Activated T-helper 1 cell treated with anti-CD3 and anti-CD28 coated beads, Interleukin-2, amount 50 U/mL, for 16 hours (primary cell): ENCODE measurements at places on chromosomes 3 and 15.

- DNase-seq, result no peak
These were observed 113.6 kb downstream of the TMCO5A start for GRCh38 chr15:38048001-38048455.

DNA sequence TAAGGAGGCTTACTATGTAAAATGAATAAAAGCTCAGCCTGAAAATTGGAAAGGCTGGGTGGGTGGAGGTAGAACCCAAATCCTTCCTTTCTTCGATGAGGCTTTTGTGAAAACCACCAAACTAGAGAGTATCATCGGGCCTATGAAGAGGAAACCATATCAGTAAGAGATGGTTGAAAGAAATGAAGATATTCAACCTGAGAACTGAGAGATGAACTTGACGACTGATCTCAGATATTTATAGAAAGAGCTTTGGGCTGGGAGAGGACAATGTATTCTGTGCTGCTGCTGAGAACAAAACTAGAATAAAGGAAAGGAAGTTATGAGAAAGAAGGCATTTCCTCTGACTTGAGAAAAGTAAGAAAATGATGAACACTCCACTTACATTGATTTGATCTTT lies 236.6 kb downstream of the KCNH8 start:
- DNase-seq, result no peak

DNA sequence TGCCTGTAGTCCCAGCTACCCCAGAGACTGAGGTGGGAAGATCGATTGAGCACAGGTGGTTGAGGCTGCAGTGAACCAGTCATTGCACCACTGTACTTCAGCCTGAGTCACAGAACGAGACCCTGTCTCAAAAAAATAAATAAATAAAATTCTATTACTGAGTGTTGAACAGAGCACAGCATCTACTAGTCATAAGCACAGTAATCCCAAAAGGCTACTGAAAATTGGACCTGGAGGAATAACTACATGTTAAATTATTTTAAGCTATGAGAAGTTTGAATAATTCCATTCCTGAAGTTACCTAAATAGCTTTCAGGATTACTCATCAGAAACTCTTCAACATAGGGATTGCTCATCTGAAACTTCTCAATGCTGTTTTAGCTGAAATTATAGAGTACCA lies 43.4 kb downstream of the ARMC8 start:
- DNase-seq, result no peak

- DNase-seq, result no peak
These were observed 17.8 kb downstream of the SPATA12 start for GRCh38 chr3:57078344-57078634.

- no peak for DNase-seq
These were observed 786.7 kb upstream of the EPHA6 start for GRCh38 chr3:96027718-96028117.

- DNase-seq, result peak; percentile 49
These were observed 98.9 kb upstream of the TBC1D5 start for GRCh38 chr3:17841190-17841828.

GRCh38 chr3:184737641-184738505 lies 26.0 kb upstream of the MAGEF1 start:
- DNase-seq, result no peak

DNA sequence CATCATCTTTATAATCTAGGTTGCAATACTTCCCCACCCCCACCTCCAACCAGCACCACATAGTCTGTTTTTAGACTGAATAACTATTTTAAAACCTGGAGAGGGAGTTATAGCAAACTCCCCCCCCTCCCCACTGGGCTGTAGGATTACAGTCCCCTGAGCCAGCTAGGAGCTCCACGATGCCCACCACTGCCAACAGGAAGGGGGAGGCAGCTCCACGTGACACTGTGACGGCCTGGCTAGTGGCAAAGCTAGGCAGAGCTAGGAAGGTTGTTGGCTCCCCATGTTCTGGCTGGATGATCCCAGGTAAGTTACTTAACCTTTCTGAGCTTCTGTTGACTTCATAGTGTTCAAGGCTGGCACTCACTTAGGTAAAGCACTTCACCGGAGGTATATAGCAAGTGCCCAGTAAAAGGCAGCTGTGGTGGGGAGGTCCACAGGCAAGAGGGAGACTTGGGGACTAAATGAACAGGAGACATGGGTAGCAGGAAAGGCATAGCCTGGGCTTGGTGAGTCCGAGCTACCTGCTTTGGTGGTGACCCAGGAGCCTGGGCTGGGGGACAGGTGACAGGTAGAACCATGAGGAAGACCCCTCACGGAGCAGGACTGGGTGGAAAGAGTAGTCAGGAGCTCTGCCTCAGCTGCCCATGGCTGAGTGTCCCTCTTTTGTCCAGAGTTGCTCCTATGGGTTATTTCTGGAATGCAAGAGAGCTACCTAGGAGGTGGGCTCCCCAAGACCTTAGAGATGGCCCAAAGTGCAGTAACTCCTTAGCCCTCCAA lies 4.0 kb upstream of the TBC1D21 start:
- no peak for DNase-seq

GRCh38 chr3:48891606-48892005 lies 7.1 kb downstream of the SLC25A20 start:
- DNase-seq, result no peak

- no peak for DNase-seq
These were observed 16.5 kb downstream of the CCDC66 start for GRCh38 chr3:56573501-56573900.

DNA sequence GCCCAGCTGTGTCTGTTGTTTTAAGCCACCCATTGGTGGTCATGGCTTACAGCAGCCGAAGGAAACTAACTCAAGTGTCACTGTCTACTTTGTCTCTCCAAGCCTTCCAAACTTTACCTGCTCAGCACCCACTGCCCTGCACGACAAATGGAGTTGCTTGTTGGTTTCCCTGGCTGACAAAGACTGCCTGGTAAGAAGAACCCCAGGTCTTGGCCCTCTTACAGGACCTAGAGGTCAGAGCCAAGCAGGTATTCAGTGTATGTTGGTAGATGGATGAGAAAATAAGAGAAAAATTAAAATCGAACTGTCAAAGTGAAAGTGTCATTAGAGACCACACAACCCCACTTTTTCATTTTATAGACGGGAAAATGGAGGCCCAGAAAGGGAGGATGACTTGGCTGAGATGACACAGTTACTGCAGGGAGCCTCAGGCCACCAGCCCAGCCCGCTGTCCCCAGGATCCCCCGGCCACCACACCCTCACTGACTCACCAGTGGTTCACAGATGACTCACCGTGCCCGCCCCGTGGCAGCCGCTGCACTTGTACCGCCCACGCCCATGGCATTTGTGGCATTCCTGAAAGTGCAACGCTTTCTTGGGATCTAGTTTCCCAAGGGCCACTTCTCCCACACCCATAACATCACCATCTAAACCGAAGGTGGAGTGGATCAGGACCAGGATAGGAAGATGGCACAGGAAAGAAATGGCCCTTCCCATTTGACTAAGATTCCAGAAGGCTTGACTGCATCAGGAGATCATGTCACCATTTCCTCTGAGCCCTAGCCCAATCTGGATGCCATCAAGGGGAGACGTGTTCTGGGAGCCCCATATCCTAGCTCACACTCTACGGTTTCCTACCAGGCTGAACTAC lies 15.2 kb downstream of the SSUH2 start:
- peak; percentile 18 for DNase-seq

DNA sequence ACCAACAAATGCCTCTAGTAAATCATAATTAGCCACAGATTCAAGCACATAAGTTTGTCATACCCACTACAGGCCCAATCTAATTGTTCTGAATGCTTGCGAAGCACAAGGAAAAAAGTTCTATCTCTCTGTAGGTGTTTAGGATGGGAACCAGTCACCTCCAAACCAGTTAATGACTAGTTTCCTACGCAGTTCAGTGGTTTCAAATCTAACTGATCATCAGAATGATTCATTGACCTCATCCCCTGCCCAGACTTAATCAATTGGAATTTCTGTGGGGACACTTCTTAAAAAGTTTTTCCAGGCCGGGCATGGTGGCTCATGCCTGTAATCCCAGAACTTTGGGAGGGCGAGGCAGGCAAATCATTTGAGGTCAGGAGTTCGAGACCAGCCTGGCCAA lies 24.3 kb upstream of the MASP1 start:
- DNase-seq, result no peak

DNA sequence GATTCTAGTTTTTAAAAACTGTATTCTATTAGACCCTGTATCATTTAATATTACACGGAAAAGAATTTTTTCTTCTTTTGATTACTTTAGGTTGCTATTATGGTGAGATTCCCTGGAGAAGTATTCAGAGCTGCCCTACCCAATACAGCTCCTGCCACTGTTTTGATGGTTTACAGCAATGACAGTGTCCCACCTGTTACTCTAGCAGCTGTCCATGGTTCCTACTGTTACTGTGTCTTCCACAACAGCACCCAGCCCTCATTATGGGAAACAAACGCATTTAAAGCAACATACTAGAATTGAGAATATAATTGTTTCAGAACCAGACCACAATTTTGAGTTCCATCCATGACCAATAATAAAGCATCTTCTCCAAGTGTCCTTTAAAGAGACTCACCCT lies 450.7 kb downstream of the SHQ1 start:
- no peak for DNase-seq

- no peak for DNase-seq
These were observed 144.0 kb upstream of the SMAD3 start for GRCh38 chr15:66921319-66921915.

DNA sequence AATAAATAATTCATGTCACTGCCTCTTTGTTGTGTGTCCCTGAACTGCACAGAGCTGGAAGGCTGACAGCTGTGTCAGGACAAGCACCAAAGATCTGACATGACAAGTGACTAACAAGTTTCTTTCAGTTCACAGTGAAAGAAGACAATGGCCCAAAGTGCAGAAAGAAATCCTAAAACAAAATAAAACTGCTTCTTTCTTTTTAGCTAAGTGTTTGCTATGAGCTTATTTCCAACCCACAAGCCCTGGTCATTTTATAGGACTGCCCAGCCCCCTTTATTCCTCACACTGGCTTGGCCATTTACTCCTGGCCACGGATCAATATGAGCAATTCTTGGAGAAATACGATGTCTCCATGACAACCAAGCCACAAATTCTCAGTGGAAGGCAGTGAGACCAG lies 238.5 kb downstream of the WDR72 start:
- no peak for DNase-seq

DNA sequence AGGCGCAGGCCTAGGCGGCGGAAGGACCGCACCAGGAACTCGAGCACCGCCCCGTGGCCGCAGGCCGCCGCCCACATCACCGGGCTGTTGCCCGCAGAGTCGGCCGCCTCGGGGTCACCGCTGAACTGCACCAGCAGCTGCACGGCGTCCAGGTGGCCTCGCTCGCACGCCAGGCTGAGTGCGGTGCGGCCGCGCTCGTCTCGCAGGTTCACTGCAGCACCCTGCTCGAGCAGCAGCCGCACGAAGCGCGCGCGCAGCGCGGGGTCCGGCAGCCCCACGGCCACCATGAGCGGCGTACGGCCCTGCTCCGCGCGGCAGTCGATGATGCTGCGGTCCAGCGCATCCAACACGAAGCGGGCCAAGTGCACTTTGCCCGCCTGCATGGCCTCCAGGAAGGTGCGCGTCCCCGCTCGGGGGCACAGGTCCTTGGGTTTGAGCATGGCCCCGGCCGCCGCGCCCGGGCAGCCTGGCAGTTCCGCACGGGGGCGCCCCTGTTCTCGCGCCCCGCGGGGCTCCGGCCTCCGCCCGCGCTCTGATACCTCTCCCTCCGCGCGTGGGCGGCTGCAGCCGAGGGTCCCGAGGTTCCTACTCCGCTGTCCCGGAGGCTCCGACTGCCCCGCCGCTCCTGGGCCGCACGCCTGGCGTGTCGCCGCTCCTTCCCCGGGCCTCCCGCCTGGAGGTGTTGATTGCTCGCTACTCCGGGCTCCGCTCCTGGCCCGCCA lies 556 bp downstream of the ANKRD63 start:
- DNase-seq, result peak; percentile 28

- DNase-seq, result no peak
These were observed 37.3 kb downstream of the ADIPOQ start for GRCh38 chr3:186879781-186880180.

DNA sequence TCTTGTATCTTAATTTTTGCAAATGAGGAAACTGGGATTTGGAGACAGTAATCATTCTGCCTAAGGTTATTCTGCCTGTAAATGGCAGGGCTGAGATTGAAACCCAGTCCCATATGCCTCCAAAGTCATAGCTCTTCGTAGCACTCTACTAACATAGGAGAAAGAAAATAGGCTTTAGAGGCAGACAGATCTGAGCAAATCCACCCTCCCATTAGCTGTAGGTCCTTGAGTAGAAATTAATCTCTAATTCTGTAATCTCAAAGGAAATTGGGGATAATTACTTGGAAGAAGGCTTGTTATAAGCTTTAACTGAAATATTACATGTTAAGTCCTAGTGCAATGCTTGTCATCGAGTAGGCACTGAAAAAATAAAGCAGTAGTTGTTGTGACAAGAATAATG lies 252.1 kb upstream of the PEX5L start:
- DNase-seq, result no peak

- no peak for DNase-seq
These were observed 105.3 kb downstream of the CD47 start for GRCh38 chr3:107985496-107985895.

DNA sequence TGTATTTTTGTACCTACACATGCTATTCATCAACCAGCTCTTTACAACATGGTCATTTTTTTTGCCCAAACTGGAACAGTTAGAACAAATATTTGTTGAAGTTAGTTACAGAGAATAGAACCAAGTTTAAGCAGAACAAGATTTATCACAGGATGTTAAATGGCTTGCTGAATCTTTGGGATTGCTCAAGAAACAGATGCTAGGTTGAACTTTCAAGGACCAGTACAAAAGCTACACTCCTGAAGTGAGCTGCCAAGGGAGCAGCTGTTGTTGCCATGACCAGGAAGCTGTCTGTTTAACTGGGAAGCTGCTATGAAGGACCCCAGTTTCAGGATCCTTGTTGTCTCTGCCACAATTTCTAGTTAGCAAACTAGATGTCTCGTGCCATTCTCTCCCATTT lies 53.7 kb downstream of the ZIC1 start:
- no peak for DNase-seq

DNA sequence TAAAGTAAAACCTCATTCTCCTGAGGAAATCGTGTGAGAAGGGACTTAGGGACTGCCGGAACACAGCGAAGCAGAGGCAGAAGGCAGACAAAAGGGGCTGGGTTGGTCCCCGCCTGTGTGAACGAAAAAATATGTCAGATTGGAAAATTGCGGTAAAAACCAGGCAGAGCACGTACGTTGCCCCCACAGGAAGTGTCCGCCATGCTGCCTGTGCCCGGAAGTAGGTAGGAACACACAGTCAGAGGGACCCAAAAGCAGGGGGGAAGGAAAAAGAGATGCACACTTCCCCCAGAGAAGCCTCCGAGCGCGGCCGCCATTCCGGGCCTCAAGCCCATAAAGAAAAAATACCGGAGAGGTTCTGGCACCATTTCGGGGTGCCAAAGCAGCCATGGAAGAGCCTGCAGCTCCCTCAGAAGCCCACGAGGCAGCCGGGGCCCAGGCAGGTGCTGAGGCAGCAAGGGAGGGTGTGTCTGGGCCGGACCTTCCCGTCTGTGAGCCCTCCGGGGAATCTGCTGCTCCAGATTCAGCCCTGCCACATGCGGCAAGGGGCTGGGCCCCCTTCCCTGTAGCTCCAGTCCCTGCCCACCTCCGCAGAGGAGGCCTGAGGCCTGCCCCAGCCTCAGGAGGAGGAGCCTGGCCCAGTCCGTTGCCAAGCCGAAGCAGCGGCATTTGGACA lies at the start of gene MKRN3:
Gene MKRN3 (plus strand): TSS at position 280 of the 676 bp plus-strand sequence. CDS start 109 bp downstream, at position 389.
- no peak for DNase-seq

- DNase-seq, result no peak
These were observed 8.9 kb upstream of the RLBP1 start for GRCh38 chr15:89230277-89230676.

- DNase-seq, result no peak
These were observed 72.1 kb upstream of the TPRG1 start for GRCh38 chr3:189099505-189100290.
